ENCODE measurements at places on chromosomes 7 and 10.

- no peak for DNase-seq
These were observed 199.3 kb upstream of the AUTS2 start for GRCh38 chr7:69398986-69399385.

DNA sequence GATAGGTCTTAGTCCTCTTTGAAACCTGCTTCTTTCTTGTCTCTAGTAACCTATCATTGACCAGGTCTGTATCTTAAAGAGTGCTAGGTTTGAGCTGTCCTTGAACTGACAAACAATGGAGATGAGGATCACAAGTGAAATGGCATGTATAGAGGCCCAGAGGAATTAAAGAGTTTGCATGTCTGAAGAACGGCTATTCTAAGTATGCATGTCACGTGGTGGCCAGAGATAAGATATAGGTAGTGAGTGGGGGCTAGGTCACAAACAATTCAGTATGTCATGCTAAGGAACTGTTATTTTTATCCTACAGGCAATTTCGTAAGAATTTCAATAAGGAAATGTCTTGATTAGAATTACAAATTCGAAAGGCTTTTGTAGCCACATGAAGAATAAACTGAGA lies 95.3 kb downstream of the SUGCT start:
- DNase-seq, result no peak

GRCh38 chr10:48551861-48552591 lies 52.8 kb downstream of the ARHGAP22 start:
- DNase-seq, result no peak

DNA sequence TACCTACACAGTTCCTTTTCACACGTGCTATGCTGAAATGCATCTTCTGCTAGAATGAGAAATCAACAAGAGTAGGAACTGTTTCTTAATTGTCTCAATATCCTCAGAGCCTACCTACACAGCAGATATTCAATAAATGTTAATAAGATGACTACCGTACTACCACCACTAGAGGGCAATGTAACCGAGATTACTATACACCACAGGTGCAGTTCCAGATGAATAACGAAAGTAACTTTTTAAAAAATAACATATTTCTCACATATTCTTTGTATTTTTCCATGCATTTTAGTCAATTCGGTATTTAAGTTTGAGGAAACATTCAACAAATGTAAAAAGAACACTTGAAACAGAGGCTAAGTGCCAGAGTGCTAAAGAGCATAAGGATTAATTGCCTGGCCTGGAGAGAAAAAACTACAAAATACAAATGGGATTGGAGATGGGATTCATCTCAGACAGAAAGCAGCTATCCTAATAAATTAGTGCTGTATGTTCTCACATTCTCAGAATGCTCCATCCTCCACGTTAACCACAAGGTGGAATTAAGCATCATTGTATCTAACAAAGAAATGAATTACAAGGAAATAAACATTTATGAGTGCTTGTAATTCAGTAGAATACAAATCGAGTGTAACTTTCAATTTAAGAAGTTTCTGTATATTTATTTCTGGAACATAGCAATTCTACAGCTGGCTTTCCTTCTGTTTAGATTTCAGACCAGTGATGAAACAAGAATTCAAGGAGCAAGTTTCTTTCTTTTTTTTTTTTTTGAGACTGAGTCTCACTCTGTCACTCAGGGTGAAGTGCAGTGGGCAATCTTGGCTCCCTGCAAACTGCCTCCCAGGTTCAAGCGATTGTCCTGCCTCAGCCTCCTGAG lies 20.3 kb upstream of the HECTD2 start:
- DNase-seq, result peak; percentile 61

- peak; percentile 54 for DNase-seq
These were observed 18.3 kb downstream of the STEAP1B start for GRCh38 chr7:22481726-22482125.

GRCh38 chr7:35971133-35971891 lies 170.5 kb downstream of the SEPTIN7 start:
- no peak for DNase-seq

- DNase-seq, result no peak
These were observed 3.4 kb downstream of the MMRN2 start for GRCh38 chr10:86953747-86954680.

DNA sequence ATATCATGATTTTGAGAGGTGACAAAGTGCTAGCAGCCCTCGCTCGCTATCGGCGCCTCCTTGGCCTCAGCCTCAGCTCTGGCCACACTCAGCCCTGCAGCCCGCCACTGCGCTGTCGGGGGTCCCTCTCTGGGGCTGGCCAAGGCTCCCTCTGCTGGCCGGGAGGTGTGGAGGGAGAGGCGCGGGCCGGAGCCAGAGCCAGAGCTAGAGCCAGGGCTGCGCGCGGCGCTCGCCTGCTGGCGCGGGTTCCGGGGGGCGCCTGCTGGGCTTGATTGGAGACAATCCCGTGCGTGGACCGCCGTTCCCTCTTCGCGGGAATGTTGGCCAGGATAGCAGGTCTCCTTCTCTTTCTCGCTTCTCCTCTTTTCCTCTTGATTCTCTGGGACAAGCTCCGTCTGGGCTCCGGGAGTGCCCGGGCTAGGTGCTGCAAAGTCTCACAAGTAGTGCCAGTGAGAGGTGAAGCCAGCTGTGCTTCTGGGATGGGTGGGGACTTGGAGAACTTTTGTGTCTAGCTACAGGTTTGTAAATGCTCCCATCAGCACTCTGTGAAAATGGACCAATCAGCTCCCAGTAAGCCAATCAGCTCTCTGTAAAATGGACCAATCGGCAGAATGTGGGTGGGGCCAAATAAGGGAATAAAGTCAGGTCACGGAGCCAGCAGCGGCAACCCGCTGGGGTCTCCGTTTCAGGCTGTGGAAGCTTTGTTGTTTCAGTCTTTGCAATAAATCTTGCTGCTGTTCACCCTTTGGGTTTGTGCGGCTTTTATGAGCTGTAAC lies 43.4 kb upstream of the ELMO1 start:
- DNase-seq, result no peak

DNA sequence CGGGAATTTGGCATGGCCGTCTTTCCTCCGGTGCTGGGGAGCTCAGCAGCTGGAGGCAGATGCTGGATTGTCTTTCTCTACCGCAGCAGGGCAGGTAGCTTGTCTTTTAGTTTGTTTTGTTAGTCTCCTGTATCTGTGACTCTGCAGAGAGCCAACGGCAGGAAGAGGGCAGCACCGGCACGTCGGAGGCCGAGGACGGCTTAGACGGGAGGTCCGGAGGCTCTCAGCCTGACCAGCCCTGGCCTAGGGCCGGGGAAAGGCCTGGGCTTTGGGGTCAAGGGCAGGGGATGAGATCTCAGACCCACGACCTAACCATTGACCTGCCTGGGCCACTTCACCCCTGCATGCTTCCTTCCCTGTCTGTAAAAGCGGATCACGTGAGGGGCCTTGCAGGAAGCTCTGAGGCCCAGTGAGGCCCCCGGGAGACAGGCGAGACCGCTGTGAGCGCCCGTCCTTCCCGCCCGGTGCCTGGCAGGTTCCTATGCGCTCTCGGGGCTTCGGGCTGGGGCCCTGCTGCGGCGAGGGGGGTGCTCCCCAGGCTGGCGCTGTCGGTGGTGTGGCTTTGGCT lies 72.7 kb downstream of the LHPP start:
- DNase-seq, result no peak

DNA sequence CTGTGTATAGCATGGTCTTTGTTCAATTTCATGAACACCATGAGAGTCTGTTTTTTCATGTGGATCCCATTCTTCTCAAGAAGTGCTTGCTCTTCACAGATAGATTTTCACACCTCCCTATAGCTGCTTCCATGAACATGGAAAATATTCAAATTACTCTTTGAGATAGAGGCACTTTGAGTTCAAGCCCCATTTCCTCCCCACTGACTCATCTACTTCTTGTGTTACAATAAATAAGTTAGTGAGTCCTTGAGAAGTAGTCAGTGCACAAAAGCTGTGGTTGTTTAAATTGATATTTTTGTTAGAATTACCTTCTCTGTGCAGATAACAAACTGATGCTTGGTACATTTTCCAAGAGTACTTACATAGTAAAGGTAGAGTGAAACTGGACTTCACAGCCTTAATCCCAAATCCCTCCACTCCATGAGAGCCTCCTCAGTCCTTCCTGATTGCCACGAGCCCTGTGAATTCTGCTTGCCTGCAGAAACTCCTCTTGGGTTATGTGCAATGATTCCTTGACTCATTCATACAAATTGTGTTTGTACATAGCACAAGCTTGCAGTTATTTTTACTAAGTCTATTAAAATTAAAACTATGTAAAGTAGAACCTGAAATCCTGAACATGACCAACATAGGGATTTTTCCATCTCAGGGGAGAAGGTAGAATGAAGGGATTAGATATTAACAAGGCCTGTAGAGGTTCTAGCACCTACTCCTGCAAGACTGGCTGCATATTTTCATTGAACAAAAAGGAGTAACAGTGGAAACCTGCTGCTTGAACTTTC lies 496.2 kb downstream of the TNS3 start:
- no peak for DNase-seq

GRCh38 chr10:111338805-111339204 lies 262.0 kb downstream of the ADRA2A start:
- no peak for DNase-seq

GRCh38 chr7:70210200-70210935 lies 612.1 kb downstream of the AUTS2 start:
- no peak for DNase-seq

GRCh38 chr10:100775871-100776270 lies 30.5 kb downstream of the PAX2 start:
- DNase-seq, result no peak
